Colonic mucosa (tissue), 4 donors: ENCODE measurements at places on chromosomes 7 and 10.

DNA sequence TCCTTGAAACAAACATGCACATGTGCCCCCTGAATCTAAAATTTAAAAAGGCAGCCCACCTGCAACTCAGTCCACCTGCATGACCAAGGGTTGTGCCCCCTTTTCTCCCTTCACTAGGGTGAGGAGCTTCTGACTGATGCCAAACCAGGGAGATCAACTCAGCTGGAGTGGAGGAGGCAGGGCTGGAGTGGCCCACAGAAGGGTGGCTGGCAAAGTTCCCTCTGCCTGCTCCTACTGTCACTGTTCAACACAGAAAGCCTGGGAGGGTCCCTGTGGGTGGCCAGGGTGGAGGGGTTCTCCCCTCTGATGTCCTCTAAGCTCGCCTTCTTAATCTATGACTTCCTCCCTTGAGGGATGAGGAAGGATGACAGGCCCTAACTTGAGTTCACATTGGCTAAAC is 55.7 kb upstream of the ANTXRL start:
- no peak for DNase-seq

DNA sequence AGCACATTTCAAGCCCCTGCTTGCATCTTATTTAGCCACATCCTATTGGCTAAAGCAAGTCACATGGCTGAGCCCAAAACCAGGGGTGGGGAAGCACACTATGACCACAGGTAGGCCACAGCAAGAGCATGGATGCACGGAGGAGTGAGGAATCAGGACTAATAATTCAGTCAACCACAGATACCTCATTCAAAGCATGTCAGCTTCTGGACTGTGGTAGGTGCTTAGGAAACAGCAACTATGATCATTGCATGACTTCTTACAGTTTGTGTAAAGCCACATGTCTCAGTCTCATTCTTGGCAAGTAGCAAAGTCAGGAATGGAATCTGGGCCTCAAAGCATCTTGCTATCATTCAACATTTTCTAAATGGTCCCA is 79.0 kb upstream of the EMX2 start:
- no peak for DNase-seq

DNA sequence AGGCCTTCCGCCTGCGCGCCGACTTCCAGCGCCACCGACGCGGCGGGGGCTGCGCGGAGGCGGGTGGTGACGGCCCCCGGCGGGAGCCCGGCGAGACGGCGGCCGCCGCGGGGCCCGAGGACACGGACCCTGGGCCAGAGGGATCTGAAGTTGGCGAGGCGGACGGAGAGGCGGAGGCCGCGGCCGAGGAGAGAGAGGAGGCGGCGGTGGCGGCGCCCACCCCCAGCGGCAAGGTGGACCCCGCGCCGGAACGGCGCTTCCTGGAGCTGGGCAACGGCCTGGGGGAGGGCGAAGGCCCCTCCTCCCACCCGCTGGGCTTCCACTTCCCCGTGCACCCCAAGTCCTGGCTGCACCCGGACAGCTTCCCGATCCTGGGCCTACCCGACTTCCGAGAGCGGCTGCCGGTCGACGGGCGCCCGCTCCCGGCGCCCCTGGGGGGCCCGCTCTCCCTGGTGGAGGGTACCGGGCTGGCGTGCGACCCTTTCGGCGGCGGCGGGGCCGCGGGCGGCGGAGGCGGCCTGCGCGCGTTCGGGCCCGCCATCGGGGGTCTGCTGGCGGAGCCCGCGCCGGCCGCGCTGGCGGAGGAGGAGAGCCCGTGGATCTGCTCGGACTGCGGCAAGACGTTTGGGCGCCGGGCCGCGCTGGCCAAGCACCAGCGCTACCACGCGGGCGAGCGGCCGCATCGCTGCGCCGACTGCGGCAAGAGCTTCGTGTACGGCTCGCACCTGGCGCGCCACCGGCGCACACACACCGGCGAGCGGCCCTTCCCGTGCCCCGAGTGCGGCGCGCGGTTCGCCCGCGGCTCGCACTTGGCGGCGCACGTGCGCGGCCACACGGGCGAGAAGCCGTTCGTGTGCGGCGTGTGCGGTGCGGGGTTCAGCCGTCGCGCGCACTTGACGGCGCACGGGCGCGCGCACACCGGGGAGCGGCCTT is 16.2 kb downstream of the ZNF316 start:
- no peak for DNase-seq

DNA sequence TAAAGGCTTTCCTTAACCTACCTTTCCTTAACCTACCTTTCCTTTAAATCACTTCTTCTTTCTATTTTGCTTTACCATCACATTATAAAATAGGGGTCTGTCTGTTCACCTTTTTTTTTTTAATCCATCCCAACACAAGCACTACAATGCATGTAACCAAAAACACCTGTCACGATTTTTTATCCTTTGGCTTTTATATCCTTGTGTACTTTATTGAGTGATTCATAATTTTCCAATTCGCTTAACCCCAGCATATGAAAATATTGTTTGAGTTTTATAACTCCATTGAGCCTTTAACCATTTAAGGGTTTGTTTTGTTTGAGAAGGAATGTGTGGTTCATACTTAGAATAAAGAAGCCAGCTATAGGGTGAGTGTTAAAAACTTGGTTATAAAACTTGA is 132.2 kb downstream of the CHRM2 start:
- no peak for DNase-seq

- no peak for DNase-seq
These were observed 434.7 kb downstream of the TNS3 start for GRCh38 chr7:47147213-47147631.

DNA sequence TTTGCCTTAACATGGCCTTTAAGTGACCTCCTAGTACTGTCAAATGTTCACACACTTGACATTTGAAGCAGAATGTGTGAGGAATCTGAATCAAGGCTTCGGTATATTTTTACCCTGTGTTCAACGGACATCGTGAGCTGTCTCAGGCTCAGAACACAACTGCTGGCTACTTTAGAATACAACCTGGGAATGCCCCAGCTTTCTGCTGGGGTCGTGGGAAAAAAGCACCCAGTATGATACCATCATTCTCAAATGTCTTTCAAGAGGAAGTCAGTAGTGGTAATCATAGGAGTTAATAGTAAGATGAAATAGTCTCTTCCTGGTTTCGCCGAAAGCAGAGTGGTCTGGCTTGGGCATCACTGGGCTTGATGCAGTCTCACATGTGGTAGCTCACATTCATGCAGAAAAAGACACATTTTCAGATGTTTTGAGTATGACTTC is 67.2 kb downstream of the CREB5 start:
- no peak for DNase-seq
